ENCODE measurements at places on chromosomes 11 and 22. TPM values are rescaled to one million over a fixed set of nuclear protein-coding genes. Genes with fewer than 3 reads are reported as not detected.
A peak's percentile ranks its signal among the peaks of the same experiment; 100 is the strongest.

The TTC38 gene
- total RNA-seq, result 48.9 TPM

- H3K4me1 ChIP-seq, result no peaks in the 10 kb centered on the region
- H3K27ac ChIP-seq, result no peak overlapping the region
Observed at GRCh38 chr11:128878455-128878854, 11.4 kb upstream of the KCNJ1 start.

DNA sequence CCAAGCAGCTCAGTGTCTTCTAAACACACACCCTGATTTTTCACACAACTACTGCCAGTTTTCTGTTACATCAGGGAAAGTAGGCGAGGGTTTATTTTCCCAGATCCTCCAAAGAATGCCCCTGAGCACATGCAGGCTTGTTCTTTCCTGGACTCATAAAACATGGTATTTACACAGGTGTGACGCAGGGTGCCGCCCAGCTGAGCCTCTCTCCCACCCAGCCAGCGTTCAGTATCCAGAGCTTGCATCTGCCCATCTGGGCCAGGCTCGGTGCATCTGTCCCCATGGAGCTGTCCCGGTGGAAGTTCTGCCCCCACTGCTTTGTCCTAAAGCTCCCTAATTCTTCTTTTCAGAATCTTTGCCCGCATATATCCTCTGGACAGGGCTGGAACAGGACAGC lies 44.8 kb upstream of the ISX start:
- H3K4me1 ChIP-seq, result no peaks in the 10 kb centered on the region
- DNase-seq, result peak; percentile 25
- H3K4me3 ChIP-seq, result no peak overlapping the region
- H3K36me3 ChIP-seq, result no peaks in the 10 kb centered on the region
- no peak overlapping the region for H3K27ac ChIP-seq
- no peaks in the 10 kb centered on the region for H3K27me3 ChIP-seq

DNA sequence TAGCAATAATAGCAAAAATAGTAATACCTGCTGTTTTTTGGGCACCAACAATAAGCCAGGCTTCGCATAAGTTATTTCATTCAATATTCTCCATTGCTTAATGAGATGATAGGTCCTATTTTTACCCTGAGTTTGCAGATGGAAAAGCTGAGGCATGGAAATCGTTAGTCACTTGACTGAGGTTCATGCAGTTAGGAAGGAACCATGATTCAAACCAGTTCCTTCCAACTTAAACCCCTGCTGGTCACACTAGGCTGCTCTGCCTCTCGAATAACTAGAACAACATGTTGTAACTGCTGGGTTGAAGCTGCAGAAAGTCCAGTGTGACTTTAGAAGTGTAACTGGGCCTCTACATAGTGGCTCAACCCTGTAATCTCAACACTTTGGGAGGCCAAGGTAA lies 69.3 kb downstream of the SEZ6L start:
- no peak overlapping the region for H3K4me3 ChIP-seq
- no peak for DNase-seq
- no peaks in the 10 kb centered on the region for H3K4me1 ChIP-seq
- H3K36me3 ChIP-seq, result no peaks in the 10 kb centered on the region
- H3K27me3 ChIP-seq, result no peaks in the 10 kb centered on the region

- no peaks in the 10 kb centered on the region for H3K27me3 ChIP-seq
- no peaks in the 10 kb centered on the region for H3K36me3 ChIP-seq
Observed at GRCh38 chr22:35306350-35306967, 6.8 kb downstream of the TOM1 start.

DNA sequence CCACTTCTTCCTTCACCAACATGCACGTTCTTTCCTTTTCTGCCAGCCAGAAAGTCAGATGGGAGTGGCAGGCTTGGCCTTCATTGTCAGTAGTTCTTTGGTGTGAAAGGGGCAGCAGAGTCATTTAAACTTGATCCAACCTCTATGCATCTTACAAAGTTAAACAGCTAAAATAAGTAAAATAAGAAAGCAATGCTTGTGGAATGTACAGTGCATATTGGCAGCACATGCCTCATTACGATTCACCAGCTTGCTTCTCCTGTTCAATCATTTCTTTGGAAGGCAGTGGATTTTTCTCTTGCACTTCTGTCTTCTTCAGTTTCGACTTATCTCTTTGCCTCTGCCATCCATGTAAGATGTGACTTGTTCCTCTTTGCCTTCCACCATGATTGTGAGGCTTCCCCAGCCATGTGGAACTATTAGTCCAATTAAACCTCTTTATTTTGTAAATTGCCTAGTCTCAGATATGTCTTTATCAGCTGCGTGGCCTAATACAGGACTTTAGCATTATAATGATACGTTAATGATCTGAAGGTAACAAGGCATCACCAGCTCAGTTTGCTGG lies 14.8 kb downstream of the LGALS12 start:
- H3K27ac ChIP-seq, result no peak overlapping the region
- H3K4me1 ChIP-seq, result peaks cover 42% of the 10 kb centered on the region
- no peaks in the 10 kb centered on the region for H3K36me3 ChIP-seq
- no peak overlapping the region for H3K4me3 ChIP-seq

The CARNS1 gene
- 0.09 TPM for total RNA-seq

- no peak for DNase-seq
- no peaks in the 10 kb centered on the region for H3K4me1 ChIP-seq
- no peaks in the 10 kb centered on the region for H3K27me3 ChIP-seq
- no peak overlapping the region for H3K4me3 ChIP-seq
- H3K36me3 ChIP-seq, result no peaks in the 10 kb centered on the region
Observed at GRCh38 chr22:43334378-43334777, 8.8 kb downstream of the SCUBE1 start.

DNA sequence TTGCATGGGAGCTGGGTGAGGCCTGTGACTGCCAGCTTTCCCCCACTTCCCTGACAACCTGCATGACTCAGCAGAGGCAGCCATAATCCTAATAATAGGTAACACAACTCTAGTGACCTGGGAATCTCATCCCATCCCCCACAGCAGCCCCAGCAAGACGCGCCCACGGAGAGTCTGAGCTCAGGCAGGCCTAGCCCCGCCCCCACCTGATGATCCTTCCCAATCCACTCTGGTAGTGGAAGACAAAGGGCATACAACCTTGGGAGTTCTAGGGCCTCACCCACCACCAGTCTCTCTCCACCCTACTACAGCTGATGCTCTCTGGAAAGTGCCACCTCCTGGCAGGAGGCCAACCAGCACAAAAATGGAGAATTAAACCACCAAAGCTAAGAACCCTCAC lies 60.3 kb downstream of the CWF19L2 start:
- H3K4me1 ChIP-seq, result peaks cover 11% of the 10 kb centered on the region
- H3K36me3 ChIP-seq, result no peaks in the 10 kb centered on the region
- H3K27ac ChIP-seq, result peak overlapping the region; percentile 8
- H3K27me3 ChIP-seq, result no peaks in the 10 kb centered on the region
- H3K4me3 ChIP-seq, result no peak overlapping the region

- H3K36me3 ChIP-seq, result no peaks in the 10 kb centered on the region
- H3K4me1 ChIP-seq, result peaks cover 48% of the 10 kb centered on the region
- peak; percentile 88 for DNase-seq
- H3K4me3 ChIP-seq, result no peak overlapping the region
- no peaks in the 10 kb centered on the region for H3K27me3 ChIP-seq
- H3K27ac ChIP-seq, result no peak overlapping the region
Observed at GRCh38 chr11:117819096-117820040, 5.2 kb downstream of the FXYD2 start.

The ACR gene
- total RNA-seq, result not detected

- H3K27me3 ChIP-seq, result no peaks in the 10 kb centered on the region
- no peak overlapping the region for H3K27ac ChIP-seq
- H3K36me3 ChIP-seq, result peaks cover 1% of the 10 kb centered on the region
- no peak for DNase-seq
Observed at GRCh38 chr22:29815580-29815979, 22.5 kb downstream of the ASCC2 start.

DNA sequence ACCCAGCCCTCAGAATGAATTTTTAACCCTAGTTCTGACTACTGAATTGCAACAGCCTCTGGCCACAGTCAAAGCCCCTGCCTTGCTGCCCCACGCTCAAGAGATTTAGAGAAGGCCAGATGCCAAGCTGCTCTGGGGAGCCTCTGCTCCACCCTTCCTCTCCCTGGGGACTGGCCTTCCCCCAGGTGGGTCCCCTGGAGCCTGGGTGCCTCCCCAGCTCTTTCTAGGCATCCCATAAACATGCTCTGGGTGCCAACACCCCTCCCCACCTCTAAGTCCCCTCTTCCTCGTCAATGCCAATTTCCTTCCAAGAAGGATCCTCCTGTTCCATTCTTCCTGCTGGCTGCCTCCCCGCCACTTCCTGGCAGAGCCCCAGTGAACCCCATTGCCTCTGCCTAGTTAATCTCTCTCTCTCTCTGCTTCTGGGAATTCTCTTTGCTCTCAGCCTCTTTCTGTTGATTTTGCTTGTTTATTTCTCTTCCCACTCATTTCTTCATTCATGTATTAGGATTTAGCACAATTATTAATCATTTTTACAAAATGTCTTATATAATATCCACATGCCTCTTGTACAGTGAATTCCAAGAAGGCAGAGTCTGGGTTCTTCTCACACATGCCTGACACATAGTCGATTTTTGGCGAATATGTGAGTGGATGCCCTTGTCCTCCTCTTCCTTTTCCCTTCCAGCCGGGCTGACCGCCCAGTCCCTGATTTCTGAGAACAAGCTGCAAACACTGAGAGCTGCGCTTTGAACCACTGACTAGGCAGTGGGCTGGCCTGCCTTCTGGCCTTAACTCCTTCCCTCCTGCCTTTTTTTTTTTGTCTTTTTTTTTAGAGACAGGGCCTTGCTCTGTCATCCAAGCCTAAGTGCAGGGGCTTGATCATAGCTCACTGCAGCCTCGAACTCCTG lies 17.5 kb downstream of the UQCR10 start:
- peaks cover 28% of the 10 kb centered on the region for H3K4me1 ChIP-seq
- no peak for DNase-seq
- no peak overlapping the region for H3K4me3 ChIP-seq
- no peaks in the 10 kb centered on the region for H3K27me3 ChIP-seq
- H3K36me3 ChIP-seq, result no peaks in the 10 kb centered on the region
- no peak overlapping the region for H3K27ac ChIP-seq

The SLC22A6 gene
- total RNA-seq, result not detected

- H3K4me3 ChIP-seq, result no peak overlapping the region
- peaks cover 12% of the 10 kb centered on the region for H3K36me3 ChIP-seq
- DNase-seq, result peak; percentile 43
- no peak overlapping the region for H3K27ac ChIP-seq
- peaks cover 13% of the 10 kb centered on the region for H3K4me1 ChIP-seq
Observed at GRCh38 chr22:20571531-20572007, 64.2 kb downstream of the MED15 start.

DNA sequence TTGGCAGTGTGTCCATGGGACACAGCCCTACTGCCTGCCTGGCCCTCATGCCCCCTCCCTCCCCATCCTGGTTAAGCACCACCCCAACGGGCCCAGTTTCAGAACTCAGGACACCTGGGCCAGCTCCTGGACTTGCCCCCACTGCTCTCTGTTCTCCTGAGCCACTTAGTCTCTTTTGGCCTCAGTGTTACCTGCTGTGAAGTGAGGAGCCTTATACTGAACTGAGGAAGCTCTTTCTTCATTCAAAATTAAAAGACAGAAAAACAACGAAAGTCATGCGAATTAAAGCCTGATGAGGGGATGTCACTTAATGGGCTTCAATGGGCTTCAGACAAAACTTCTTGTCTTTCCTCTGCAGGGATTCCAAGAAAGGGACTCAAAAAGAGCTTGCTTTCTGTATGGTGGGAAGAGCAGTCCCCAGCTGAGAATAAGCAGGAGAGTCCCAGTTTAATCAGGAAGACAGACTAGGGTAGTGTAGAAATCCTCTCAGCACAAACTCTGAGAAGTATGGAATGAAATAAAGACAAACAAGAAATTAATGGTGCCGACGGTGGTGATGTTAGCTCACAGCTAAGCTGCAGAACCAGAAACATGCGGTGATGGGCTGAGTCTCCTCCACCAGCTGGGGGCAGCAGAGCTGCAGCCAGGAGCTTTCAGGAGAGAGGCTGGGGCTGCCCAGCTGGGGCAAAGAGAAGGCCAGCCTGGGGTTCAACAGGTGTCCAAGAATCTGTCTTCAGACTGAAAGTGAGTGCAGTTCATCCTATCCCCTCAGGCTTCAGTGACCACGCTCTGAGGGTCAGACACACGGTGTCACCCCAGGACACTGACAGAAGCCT lies 101.0 kb downstream of the GGTLC2 start:
- no peaks in the 10 kb centered on the region for H3K27me3 ChIP-seq
- H3K27ac ChIP-seq, result no peak overlapping the region
- no peaks in the 10 kb centered on the region for H3K4me1 ChIP-seq
- H3K4me3 ChIP-seq, result no peak overlapping the region
